ENCODE measurements at places on chromosomes 1 and 21. TPM values are rescaled to one million over a fixed set of nuclear protein-coding genes. Genes with fewer than 3 reads are reported as not detected.

GRCh38 chr1:164440232-164440631 lies 118.8 kb upstream of the PBX1 start:
- DNase-seq: no peak

S100B gene
- total RNA-seq: not detected

GRCh38 chr1:52002038-52002917 lies 11.8 kb upstream of the RAB3B start:
- peak; percentile 40 for DNase-seq

DNA sequence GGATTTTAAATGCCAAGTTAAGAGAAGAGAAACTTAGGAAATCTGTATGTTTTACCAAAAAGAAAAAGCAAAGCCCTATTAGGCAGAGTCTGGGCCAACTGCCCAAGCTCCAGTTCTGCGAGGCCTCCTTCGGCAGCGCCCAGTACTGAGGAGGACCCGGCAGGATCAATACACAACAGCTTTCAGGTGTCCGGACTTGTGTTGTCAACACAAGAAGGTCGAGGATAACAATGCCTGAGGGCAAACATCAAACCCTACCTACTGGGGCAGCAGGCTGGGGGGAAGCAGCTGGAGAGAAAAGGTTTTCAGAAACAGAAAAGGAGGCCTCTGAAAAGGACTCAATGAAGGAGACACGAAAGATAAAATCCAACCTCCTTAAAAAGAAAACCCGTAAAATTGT lies 98.1 kb upstream of the GJB5 start:
- DNase-seq: no peak

GRCh38 chr21:45192332-45192731 lies 95.4 kb downstream of the POFUT2 start:
- DNase-seq: no peak

- no peak for DNase-seq
Observed at GRCh38 chr1:100152271-100152670, 19.3 kb downstream of the TRMT13 start.

DNA sequence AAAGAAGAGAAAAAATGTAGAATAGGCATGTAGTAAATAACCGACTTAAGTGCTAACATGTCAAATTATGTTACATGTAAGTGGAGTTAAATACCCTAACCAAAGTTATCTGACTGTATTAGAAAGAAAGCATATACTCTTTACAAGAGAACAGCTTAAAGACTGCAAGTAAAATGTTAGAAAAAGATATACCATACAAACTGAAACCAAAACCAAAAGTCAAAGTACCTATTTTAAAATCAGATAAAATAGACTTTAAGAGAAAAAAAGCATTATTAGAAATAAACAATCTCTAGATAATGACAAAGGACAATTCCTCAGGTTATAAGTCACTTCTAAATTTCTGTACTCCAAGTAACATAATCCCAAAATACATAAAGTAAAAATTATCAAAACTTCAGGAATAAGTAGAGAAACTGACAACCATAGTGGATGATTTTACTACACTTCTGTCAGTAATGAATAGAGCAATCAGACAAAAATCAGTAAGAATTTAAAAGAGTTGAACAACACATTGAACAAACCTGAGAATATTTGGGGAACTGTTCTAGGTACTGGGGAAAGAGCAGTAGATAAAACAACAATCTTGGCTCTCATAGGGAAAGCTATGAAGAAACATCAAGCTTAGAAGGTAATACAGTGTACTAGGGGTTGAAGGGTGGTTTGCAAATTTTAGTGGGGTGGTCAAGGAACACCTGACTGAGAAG lies 127.3 kb downstream of the TBX19 start:
- DNase-seq: no peak

- DNase-seq: peak; percentile 79
Observed at GRCh38 chr1:212566522-212567479, 41.8 kb upstream of the ATF3 start.

DNA sequence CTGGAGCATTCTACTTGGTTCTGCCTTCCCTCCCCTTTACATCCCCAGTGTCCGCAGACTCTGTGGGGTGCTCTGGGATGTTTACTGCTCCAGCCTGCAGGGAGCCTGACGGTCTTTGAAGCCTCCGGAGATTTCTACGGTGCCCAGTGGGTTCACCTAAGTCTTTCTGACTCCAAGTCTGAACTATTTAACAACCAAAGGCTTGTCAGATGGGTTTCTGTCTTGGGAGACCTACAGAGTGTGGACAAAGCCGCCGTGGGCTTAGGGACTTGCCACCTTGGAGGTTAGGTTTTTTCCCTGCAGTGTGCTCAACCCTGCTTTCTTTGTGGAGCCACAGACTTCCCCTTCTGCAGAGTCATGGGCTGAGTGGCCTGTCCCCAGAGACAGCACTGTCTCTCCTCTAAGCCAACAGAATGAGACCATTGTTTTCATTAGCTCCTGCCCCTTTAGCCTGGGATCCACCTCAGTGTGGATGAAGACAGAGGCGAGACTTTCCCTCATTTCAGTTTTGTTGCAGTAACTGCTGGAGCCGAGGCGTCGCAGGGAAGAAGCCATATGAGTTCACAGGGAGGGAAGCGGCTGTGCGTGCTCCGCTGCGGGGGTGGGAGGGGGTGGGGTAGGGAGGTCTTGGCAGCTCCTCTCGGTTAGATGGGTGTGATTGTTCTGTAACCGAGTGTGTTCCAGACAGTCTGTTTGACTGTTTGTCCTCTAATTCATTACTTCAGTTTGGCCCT lies 120.7 kb downstream of the CNIH3 start:
- no peak for DNase-seq

All from activated CD4-positive, alpha-beta memory T cell treated with anti-CD3 and anti-CD28 coated beads for 36 hours (primary cell).